ENCODE measurements at places on chromosomes 6 and 20.

DNA sequence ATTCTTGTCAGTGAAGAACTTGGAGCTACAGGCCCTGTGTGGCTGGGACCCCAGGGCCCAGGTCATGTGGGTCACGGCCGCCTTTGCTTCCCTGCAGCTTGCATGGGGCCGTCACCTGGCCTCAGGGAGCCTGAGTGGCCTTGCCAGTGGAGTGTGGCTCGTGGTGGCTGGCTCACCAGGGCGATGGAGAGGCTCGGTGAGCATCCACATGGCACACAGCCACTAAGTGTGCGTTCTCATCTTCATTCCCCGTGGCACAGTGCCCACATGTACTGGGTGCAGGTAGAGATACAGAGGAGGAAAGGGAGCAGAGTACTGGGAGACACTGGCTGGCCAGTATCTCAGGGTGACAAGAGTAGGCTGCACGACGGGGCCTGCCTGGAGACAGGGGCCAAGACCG lies 21.5 kb downstream of the MANBAL start:
- DNase-seq, result no peak

DNA sequence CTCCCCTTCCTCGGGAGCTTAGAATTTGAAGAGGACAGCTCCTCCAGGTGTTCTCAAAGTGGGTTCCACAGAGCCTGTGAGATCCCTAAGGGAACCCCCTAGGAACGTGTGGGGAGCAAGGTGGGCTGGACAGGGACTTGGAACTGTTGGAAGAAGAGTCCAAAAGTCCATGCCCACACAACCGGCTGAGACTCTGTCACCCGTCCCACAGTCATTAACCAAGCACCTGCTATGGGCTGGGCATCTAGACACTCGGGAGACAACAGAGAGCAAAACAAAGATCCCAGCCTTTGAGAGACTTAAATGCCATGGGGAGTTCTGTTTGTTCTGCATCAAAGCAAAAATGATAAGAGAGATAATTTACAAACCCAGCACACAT lies 51.9 kb upstream of the SAYSD1 start:
- DNase-seq, result no peak

- peak; percentile 59 for DNase-seq
These were observed 149.6 kb downstream of the LINC00237 start for GRCh38 chr20:20956513-20956931.

DNA sequence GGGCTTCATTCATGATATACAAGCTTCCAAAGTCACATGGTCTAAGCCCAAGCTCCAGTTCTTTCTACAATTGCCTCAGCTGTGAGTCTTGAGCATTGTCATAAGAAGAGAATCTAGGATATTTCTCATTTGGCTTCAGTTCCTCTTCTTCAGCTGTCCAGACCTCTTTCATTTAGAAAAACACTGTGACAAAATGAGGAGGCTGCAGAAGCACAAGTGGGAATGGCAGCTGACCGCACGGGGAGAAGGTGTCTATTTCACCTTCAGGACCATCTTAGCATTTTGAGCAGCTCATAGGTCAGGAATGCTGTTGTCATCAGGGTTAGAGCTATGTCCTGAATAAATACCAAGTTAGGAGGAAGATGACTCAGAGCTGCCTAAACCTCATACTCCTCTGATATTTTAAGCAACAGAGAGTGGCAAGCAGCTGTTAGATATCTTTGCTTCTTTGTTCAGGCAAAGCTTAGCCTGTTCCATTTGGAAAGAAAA lies 390.1 kb upstream of the CITED2 start:
- DNase-seq, result no peak

- peak; percentile 68 for DNase-seq
These were observed 77.3 kb downstream of the DTD1 start for GRCh38 chr20:18665135-18665534.

- DNase-seq, result no peak
These were observed 6.6 kb upstream of the TP53RK start for GRCh38 chr20:46695892-46696291.

- no peak for DNase-seq
These were observed 3.4 kb upstream of the COL12A1 start for GRCh38 chr6:75209184-75209723.

GRCh38 chr20:17633850-17634500 lies 48.1 kb downstream of the RRBP1 start:
- no peak for DNase-seq

- peak; percentile 51 for DNase-seq
These were observed 60.3 kb upstream of the C20orf144 start for GRCh38 chr20:33601861-33602260.

DNA sequence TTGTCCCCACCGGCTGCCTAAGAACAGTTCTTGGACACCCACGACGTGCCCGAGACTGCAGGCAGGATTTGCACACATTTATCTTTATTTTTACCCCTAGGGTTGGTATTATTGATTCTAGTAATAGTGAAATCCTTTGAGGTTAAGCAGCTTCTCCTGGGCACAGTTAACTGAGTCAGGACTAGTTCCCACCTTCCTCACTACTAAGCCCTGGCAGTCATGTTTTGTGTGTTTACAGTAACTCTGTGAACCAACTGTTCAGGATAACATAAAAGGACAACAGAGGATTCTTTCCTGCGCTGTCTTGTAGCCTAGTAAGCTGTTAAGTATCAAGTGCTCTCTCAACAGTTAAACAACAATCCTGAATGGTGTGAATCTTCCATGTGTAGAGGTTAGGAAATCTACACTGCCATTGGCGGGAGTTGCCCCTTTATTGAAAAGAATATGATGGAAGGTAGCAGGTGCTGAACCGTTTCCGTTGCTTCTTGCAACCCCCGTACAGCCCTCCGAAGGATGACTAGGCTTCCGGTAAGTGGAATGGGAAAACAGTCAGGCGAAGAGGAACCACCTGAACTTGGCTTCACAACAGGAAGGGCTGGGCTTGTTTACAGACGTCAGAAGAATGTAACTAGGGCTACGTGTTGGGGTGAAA lies 979 bp upstream of the SOD2 start:
- no peak for DNase-seq

- no peak for DNase-seq
These were observed 75.9 kb upstream of the RGS17 start for GRCh38 chr6:153207006-153207405.

DNA sequence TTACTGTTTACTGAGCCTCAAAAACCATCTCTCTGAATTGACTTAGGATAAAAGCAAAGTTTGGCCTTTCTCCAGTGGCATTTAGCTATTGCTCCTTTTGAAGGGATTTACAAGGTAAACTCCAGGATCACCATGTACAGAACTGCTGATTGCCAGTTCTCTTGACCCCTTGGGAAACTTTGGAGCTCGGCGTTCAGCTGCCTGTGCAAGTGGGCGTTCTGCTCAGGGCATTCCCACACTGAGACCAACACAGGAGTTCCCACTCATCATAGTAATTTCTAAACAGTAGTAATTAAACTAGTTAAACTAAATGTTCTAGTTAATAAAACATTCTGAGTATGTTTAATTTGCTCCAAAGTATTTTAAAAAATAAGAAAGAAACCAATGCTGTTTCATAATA lies 14.9 kb downstream of the KCNQ5 start:
- no peak for DNase-seq

- peak; percentile 39 for DNase-seq
These were observed 141.4 kb downstream of the CD83 start for GRCh38 chr6:14258695-14259593.

DNA sequence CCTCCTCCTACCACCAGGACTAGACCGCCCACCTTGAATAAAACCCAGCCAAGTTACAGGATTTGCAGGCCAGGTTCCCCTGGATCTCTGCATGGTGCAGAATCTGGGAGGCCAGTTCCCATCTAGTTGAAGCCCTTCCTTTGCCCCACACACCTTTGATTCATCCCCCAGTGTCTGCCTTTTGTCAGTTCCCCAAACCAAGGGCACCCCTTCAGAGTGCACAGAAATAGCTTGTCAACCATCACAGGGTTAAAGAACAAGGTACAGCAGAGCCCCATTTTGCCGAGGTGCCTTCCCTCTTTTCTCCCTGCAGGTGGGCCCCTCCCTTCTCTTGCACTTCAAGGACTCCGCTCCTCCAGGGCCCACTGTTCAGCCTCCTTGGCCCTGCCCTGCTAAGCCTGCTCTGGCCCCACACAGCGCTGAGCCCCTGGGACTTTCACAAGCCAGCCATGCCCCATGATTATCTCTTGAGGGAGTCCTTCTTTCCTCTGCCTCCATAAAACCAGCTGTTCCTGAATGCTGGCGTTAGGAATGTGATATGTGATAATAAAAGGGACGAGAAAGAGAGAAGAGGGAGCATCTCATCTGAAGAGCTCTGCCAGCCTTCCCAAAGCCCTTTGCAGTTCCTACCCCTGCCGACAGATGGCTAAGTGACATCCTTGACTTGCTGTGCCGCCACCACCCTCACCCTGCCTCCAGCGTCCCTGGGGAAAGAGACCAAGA lies 280.3 kb downstream of the CDC5L start:
- peak; percentile 5 for DNase-seq

- DNase-seq, result no peak
These were observed 23.1 kb downstream of the FKBP5 start for GRCh38 chr6:35665573-35665972.

GRCh38 chr6:63683071-63683603 lies 47.5 kb downstream of the PHF3 start:
- no peak for DNase-seq

DNA sequence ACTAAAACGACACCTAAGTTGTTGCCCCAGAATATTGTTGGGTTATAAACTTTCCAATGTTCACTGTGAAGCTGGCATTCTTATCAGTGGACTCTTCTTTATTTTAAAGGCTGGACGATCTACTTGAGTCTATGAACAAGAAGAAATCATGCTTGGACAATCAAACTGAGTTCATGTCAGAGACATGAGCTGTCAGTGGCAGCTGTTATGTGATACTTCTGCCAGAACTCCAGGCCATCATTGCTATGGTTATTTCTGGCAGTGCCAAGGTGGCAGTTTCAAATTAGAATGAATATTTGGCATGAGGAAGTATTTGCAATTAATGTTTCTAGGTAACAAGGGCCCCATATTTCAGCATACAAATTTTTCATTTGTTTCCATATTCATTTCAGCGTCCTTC lies 417.3 kb downstream of the LMBRD1 start:
- peak; percentile 14 for DNase-seq

DNA sequence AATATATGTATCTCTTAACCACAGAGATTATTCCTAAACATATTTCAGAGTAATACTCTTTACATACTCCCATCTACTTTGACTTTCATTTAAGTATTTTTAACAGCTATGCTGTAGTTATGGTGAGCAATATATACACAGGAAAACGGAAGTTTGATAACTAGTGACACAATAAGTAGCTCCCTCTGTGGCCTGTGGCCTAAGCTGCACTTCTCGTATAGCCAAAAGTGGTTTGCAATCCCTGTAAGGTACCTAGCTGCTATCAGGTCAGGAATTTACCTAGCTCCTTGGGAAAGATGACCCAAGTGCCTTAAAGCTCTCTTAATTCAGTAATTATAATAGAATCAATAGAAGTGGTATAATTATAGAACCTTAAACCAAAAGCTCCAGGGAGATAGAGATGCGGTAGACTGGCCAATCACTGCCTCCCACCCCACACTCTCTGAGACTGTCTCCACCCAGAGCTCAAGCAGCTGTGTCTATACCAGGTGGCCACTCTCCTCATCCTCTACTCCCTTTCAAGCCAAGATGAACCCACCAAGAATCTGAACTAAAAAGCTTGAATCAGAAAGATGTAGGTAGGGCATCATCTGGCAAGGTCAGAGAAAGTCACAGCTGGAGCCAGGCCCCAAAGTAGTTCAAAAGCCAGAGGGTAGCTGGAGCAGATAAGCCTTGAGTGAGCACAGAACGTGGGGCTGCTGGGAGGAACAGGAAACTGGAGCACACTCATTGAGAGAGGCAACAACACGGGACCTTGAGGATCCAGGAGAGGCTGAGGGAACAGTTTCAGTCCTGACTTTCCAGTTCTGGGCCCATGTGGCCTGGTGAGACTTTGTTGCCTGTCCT lies 84.9 kb upstream of the ASF1A start:
- DNase-seq, result no peak

GRCh38 chr6:84623956-84624680 lies 140.3 kb downstream of the TBX18 start:
- no peak for DNase-seq

DNA sequence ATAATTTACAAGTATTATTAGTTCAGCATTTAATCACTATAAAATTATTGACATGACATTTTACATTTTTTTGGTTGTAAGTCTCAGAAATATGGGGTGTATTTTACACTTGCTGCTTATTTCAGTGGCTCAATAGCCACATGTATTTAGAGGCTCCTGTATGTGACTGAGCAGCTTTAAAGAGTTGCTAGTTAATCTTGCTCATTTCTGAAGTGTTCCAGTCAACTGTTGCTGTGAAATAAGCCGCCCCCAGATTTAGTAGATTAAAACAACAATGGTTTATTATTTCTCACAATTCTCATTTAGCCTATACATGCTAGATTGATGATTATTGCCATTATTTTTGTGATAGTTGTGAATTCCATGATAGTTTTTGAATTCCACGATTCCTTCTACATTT lies 23.0 kb downstream of the CD109 start:
- no peak for DNase-seq

DNA sequence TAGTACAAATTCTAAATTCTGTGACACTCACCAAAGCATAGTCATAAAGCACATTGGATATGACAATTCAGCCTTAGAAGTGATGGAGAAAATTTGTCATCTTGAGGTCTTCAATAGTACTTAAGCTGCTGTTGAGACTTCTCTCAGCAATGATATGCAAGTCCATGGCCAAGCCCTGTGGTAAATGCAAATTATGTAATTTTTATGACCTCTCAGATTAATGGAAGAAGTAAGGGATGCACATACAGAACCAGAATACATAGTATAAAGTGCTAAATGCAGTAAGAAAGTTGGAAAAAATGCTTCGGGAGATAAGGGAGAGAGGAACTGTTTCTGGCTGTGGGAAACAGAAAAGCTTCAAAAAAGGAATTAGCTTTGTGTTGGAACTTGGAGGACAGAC lies 700.7 kb downstream of the RNF144B start:
- no peak for DNase-seq

GRCh38 chr6:142913036-142913510 lies 31.9 kb downstream of the HIVEP2 start:
- no peak for DNase-seq

GRCh38 chr6:85163156-85164080 lies 286.5 kb upstream of the NT5E start:
- DNase-seq, result no peak

GRCh38 chr6:89566930-89567629 lies 71.5 kb downstream of the LYRM2 start:
- DNase-seq, result no peak

GRCh38 chr20:60354024-60354580 lies 395.9 kb downstream of the CDH26 start:
- DNase-seq, result no peak

GRCh38 chr20:59127839-59128238 lies 35.8 kb upstream of the ZNF831 start:
- no peak for DNase-seq
